ENCODE measurements at places on chromosomes 1 and 21.

GRCh38 chr21:44938772-44939531 lies 877 bp upstream of the SLX9 start:
- no peak for DNase-seq

- DNase-seq = no peak
Observed at GRCh38 chr1:22915231-22915630, 57.4 kb downstream of the LACTBL1 start.

DNA sequence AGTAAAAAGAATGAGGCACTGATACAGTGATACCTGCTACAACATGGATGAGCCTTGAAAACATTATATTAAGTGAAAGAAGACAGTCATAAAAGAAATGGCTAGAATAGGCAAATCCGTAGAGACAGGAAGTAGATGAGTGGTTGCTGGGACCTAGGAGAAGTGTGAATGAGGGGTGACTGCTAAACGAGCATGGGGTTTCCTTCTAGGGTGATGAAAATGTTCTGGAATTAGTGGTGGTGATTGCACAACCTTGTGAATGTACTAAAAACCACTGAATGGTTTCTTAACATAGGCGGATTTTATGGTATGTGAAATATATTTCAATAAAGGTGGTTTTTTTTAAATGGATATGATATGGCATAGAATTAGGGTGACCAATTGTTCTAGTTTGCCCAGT lies 12.6 kb upstream of the SERINC2 start:
- no peak for DNase-seq

DNA sequence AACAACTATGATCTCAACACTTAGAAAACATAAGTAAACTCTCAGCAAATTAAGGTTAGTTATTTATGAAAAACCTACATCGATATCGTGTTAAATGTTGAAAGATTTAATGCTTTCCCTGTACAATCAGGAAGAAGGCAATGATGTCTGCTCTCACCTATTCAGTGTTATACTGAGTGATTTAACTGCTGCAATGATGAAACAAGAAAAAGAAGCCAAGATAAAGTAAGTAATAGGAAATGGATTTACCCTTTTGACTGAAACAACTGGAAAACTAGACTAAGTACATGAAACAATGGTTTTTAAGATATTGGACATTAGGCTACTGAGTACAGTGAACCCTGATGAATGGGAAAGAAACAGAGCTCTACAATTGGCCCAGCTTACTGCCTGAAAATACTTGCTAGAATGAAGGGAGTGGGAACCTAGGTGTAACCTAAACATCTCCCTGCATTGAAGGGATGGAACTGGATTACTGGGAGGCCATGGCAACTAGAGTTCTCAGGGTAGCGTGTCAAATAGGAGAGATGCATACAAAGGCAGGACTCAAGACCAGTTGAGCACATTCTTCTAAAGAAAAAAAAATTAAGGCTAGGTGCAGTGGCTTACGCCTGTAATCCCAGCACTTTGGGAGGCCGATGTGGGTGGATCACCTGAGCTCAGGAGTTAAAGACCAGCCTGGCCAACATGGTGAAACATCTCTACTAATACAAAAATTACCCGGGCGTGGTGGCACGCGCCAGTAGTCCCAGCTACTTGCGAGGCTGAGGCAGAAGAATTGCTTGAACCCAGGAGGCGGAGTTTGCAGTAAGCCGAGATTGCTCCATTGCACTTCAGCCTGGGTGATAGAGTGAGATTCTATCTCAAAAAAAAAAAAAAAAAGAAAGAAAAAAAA lies 37.3 kb downstream of the SNRPE start:
- no peak for DNase-seq

DNA sequence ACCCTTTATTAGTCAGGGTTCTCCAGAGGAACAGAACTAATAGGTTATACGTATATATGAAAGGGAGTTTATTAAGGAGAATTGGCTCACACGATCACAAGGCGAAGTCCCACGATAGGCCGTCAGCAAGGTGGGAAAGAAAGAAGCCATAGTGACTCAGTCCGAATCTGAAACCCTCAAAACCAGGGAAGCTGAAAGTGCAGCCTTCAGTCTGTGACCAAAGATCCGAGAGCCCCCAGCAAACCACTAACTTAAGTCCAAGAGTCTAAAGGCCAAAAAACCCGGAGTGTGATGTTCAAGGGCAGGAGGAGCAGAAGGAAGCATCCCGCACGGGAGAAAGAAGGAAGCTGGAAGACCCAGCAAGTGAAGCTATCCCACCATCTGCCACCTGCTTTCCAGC lies 9.9 kb downstream of the IFNLR1 start:
- DNase-seq = no peak

DNA sequence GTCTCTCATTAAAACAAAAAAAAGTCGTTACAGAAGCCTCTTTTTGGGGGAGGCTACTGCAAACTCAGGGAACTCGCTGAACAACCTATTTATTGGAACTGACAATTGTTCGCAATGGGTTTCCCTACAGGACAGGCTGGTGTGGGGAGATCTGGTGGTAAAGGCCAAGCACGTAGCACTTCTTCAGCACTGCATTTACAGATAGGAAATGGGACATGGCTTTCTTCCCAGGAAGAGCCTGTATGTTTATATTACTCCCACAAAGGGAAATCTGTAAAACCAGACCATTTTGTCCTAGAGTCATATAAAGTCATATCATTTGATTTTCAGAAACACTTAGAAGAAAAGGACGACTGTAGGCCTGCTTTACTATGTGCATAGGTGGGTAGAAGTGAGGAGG lies 38.8 kb upstream of the TBX15 start:
- no peak for DNase-seq

DNA sequence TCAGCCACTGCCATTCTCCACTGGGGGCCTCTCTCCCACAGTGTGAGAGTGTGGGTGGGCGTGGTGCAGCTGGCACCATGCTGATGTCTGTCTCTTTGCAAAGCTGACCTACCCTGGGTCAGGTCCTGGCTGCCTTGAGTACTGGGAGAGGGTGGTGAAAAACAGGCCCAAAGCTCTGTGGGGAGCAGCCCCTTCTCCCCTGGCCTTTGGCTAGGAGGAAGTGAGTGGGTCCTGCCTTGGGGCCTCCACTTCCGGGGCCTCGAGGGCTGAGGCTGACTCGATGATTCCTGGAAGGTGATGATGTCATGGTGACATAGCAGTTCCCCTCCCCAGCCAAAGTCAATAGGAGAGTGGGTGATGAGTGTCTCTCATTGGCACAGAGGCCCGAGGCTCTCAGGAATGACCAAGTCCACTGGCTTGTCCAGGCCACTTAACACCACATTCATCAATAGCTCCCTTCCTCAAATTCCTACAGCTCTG lies 53.0 kb downstream of the IER5 start:
- peak; percentile 74 for DNase-seq

GRCh38 chr1:183148599-183148998 lies 37.5 kb upstream of the LAMC2 start:
- no peak for DNase-seq

DNA sequence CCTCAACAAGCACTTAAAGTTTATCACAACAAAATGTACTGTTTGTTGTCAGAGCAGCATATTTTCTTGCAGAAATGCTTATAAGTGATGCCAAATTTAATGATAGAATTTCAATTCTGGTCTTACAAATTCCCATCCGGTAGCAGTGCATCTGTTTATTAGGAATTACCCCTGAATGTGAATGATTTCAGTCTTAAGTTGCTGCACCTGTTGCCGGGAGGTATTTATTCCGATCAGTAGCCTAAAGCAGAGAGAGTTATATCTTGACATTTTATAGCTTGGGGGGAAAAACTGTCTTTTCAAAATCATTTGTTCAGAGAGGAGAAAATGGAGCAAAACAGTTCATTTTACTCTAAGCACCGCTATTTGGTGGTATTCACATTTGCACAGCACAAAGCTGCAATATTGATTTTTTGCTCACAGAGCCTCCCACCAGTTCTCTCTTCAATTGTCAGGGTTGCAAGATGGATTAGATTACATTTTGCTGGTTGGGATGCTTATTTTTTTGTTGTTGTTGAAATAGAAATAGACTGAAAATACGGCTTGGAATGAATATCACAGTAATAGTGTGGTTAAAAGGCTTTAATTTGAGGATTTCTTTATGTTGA lies 98.6 kb downstream of the ADGRL2 start:
- DNase-seq = no peak

All from stimulated activated CD4-positive, alpha-beta T cell treated with anti-CD3 and anti-CD28 coated beads, Interleukin-2, amount 100 ng/mL, for 24 hours (primary cell).